HAP-1 (cell line): ENCODE measurements at places on chromosomes 5 and 9.

DNA sequence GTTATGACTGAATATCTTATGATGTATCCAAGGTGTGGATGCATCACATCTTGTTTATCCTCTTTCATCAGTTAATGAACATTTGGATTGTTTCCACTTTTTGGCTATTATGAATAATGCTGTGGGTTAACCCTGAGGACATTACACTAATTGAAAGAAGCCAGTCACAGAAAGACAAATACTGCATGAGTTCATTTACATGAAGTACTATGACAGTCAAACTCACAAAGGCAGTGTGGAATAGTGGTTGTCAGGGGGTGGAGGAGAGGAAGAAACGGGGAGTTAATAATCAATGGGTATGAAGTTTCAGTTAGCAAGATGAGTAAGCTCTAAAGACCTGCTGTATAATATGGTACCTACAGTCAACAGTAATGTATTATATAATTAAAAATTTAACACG, 409.4 kb upstream of the CTNND2 start:
- DNase-seq, result no peak

DNA sequence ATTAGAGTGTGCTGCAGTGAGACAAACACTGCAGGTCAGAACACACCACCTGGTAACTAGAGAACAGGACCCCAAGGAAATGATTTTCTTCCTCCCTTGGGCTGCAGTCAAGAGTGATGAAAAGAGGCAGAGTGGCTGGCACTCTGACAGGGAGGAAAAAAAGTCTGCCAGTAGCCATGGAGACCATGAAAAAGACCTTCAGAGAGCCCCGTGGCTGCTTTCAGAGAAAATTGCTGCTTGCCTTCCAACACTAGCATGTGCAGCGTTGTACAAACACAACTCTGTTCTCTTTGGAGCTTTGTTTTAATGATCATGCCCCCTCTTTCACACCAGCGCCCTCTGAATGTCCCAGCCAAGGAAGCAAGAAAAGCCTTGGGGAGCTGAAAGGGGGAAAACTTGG, 68.8 kb downstream of the ANKRD55 start:
- DNase-seq, result no peak

DNA sequence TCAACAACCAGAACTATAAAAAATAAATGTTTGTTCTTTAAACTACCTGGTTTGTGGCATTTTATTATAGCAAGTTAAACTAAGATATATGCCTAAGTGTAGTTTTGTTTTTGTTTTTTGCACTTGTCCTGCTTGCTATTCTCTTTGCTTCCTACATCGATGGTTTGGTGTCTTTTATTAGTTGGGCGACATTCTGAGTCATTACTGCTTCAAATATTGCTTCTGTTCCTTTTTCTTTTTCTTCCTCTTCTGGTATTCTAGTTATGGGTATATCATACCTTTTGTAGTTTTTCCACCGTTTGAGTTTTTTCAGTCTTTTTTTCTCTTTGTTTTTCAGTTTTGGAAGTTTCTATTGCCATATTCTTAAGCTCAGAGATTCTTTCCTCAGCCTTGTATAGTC, 86.9 kb downstream of the MACIR start:
- no peak for DNase-seq

DNA sequence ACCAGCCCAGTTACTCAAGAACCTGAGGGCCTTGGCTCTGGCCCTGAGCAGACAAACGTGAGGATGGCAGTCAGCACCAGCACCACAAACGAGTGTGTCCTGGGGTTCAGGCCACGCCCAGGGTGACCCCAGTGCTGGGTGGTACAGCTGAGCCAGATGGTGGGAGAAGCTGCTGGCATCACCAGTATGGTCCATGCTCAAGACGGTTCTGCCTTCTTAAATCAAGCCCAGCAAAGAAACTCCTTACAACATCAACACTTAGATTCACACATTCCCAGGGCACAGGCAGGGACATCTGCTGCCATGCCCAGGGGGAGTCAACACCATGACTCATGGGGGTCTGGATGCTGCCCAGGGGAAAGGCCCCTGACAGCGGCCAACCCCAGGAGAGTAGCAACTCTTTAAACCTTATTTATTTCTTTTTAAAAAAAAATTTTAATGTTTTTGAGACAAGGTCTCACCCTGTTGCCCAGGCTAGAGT, 31.3 kb downstream of the IPPK start:
- no peak for DNase-seq

DNA sequence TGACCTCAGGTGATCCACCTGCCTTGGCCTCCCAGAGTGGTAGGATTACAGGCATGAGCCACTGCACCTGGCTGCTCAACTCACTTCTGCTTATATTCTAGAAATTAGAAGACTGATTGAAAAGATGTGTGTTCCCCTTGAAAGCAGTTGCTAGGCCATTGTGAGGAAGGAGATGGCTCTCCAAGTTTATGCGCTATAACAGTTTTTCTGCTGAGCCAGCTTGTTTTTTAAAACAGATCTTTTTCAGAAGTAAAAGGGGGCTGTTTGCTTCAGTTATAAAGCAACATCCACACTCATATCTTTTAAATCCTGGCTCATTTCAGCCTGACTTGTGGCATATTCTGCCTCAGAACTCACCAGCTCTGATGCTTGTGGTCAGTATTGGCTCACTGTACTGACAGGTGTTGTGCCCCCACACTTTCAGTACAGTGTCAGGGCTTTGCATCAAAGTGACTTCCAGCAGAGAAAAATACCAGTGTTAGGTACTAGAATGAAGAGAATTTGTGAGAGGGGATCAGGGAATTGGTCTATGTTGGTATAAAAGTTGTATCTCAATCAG, 49.4 kb downstream of the NUP214 start:
- no peak for DNase-seq

DNA sequence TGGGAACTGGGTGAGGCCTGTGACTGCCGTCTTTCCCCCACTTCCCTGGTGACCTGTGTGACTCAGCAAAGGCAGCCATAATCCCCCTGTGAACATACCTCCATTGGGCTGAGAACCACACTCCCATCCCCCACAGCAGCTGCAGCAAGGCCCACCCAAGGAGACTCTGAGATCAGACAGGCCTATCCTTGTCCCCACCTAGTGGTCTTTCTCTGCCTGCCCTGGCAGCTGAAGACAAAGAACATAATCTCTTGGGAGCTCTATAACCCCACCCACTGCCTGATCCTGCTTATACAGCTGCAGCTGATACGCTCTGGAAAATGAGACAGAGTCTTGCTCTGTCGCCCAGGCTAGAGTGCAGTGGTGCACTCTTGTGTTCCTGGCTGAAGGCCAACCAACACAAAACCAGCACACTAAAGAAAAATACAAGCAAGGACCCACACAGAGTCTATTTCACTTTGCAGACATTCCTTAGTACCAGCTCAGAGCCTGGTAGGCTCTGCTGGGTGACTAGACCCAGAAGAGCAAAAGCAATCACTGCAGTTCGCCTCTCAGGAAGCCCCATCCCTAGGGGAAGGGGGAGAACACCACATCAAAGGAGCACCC, 106.7 kb downstream of the MCTP1 start:
- DNase-seq, result peak; percentile 84

DNA sequence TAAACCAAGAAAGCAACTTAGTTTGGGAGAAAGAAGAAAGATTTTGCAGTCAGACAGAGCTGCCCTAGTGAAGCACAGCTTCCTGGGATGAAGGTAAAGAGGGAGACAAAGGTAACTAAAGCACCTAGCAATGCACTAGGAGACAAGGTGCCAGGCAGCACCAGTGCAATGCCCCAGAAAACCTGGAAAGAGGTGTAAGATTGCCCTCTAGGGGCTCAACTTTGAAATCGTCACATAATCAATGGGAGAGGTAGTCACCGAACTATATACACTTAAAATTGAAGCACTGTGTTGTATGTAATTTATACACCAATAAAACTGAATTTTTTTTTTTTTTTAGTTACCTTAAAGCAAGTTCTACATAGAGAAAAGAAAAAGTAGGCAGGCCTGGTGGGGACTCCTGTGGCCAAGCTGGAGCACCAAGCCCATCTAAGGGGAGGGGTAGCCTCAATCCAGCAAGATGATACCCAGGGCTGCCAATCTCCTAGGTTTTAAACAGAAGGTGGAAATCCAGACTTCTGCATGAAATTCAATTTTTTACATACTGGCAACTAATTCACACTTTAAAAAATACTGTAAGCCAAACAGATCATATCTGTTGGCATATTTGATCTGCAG, 48.2 kb downstream of the CDK5RAP2 start:
- peak; percentile 35 for DNase-seq
